MG63 (cell line): ENCODE measurements at places on chromosomes 6 and 20. TPM values are rescaled to one million over a fixed set of nuclear protein-coding genes. Genes with fewer than 3 reads are reported as not detected.

DNA sequence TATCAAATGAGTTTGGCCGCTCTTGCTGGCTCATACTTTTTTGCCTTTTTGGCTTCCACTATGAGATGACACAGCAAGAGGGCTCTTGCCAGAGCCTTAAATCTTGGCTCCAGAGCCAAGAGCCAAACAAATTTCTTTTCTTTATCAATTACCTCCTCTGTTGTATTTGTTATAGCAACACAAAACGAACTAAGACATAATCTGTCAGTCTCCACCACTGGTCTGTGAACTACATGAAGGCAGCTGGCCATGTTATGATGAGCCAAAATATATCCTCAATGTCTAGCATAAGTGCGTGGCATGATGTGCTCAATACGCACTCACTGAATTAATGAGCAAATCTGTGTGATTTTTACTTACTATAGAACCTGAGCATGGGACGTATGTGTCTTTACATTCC is 220.0 kb upstream of the ZNF217 start:
- peak; percentile 50 for DNase-seq

- no peak for DNase-seq
Observed at GRCh38 chr20:31607640-31608250, 2.7 kb downstream of the ID1 start.

The ADRM1 gene
- total RNA-seq = 264 and 328 TPM in 2 replicates

GRCh38 chr20:22611636-22612035 is 27.3 kb upstream of the FOXA2 start:
- no peak for DNase-seq

- DNase-seq = no peak
Observed at GRCh38 chr6:56550301-56550700, 92.4 kb downstream of the DST start.

DNA sequence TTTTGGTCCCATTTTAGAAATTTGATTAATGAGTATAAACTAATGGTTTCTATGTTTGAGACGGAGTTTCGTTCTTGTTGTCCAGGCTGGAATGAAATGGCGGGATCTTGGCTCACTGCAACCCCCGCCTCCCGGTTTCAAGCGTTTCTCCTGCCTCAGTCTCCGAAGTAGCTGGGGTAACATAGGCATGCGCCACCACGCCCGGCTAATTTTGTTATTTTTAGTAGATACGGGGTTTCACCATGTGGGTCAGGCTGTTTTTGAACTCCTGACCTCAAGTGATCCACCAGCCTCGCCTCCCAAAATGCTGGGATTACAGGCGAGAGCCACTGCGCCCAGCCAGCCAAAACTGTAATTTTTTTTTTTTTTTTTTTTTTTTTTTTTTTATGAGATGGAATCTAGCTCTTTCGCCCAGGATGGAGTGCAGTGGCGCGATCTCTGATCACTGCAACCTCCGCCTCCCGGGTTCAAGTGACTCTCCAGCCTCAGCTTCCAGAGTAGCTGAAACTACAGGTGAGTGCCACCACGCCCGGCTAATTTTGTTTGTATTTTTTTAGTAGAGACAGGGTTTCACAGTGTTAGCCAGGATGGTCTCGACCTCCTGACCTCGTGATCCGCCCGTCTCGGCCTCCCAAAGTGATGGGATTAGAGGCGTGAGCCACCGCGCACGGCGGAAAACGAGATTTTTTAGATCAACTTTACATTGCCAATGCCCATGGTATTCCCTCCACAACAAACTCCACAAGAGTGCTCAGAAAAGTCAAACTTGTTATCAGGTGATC is 127.8 kb downstream of the HFE start:
- no peak for DNase-seq

GRCh38 chr6:101397199-101397598 is 3.7 kb downstream of the GRIK2 start:
- DNase-seq = no peak

- DNase-seq = no peak
Observed at GRCh38 chr20:4788314-4788713, 66.6 kb downstream of the PRND start.

The POU5F1 gene
- 1.3 and 4.3 TPM in 2 replicates for total RNA-seq

GRCh38 chr6:48080227-48081009 is 30.6 kb downstream of the PTCHD4 start:
- no peak for DNase-seq

The HCRTR2 gene
- total RNA-seq = not detected in 2 replicates

The FAM209A gene
- total RNA-seq = not detected in 2 replicates

- DNase-seq = no peak
Observed at GRCh38 chr20:58810879-58811250, 39.8 kb downstream of the GNAS-AS1 start.

The PRKN gene
- total RNA-seq = 0.07 TPM in 1 of 2 replicates, not detected in the other

DNA sequence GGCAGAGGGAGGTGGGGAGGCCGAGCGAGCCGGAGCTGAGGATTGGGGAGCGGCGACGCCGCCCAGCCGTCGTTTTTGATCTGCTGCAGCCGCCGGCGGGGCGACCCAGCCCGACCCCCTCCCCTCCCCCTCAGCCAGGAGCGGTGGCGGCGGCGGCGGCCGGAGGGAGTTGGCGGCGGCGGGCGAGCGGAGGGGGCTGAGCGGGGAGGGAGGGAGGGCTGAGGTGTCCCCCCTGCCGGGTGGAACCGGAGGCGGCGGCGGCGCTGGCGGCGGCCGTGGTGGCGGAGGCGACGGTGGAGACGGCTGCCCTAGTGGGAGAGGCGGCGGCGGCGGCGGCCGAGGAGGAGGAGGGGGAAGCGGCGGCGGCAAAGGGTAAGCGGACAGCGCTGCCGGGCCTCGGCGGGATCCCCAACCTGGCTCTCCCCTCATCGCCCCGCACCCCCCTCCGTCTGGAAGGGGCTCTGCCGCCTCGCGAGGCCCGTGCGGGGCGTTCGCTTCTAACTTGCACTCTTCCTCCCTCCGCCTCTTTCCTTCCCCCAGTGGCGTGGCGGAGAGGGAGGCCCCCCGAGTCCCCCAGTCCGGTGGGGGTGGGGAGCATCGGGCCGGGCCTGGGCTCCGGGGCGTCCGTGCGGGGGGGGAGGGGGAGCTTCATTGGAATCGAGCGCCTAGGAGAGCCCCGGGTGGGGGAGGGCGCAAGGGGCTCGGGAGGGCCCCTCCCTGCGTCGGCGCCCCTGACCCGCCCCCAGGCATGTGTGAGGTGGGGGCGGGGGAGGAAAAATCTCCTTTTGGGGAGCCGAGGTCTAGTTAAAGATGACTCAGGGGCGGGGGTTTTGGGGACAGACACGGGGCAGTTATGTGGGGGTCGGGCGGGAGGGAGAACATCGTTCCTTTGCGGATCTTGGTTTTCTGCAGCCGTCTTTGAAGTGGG is at the start of gene TAB2:
Gene TAB2 (plus strand): TSS at position 69 of the 928 bp plus-strand sequence. CDS start 52,286 bp downstream, outside the sequence.
- peak; percentile 39 for DNase-seq

GRCh38 chr6:95882371-95882770 is 133.4 kb upstream of the FUT9 start:
- peak; percentile 5 for DNase-seq

The OR2H1 gene
- total RNA-seq = not detected in 2 replicates

GRCh38 chr20:7159903-7160302 is 392.4 kb downstream of the BMP2 start:
- no peak for DNase-seq

GRCh38 chr20:1811621-1812498 is 83.3 kb upstream of the SIRPA start:
- DNase-seq = no peak

The ASIP gene
- not detected in 2 replicates for total RNA-seq

GRCh38 chr6:23272536-23272935 is 703.2 kb downstream of the HDGFL1 start:
- no peak for DNase-seq

DNA sequence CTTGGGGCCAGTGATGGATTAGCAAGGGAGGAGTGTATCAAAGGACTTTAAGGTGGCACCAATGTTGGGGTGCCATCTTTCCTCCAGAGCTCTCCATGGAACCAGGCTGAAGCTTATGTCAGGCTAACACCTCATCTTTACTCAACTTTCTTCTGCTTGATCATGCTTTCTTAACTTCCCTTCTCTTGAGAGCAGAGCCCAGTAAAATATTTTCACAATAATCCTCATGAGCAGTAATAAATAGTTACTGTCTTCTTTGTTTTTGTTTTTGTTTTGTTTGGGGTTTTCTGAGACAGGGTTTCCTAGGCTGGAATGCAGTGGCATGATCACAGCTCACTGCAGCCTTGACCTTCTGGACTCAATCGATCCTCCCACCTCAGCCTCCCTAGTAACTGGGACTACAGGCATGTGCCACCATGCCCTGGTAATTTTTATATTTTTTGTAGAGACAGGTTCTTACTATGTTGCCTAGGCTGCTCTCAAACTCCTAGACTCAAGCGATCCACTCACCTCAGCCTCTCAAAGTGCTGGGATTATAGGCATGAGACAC is 127.9 kb upstream of the TOP1 start:
- DNase-seq = no peak

GRCh38 chr20:46898423-46898822 is 3.8 kb downstream of the EYA2 start:
- DNase-seq = no peak

The EYS gene
- not detected in 2 replicates for total RNA-seq

The CALHM5 gene
- 0.49 and 0.81 TPM in 2 replicates for total RNA-seq

GRCh38 chr6:79872303-79872702 is 75.0 kb downstream of the ELOVL4 start:
- DNase-seq = no peak

The MUCL3 gene
- total RNA-seq = not detected in 2 replicates

The SIRPB1 gene
- not detected in 2 replicates for total RNA-seq

DNA sequence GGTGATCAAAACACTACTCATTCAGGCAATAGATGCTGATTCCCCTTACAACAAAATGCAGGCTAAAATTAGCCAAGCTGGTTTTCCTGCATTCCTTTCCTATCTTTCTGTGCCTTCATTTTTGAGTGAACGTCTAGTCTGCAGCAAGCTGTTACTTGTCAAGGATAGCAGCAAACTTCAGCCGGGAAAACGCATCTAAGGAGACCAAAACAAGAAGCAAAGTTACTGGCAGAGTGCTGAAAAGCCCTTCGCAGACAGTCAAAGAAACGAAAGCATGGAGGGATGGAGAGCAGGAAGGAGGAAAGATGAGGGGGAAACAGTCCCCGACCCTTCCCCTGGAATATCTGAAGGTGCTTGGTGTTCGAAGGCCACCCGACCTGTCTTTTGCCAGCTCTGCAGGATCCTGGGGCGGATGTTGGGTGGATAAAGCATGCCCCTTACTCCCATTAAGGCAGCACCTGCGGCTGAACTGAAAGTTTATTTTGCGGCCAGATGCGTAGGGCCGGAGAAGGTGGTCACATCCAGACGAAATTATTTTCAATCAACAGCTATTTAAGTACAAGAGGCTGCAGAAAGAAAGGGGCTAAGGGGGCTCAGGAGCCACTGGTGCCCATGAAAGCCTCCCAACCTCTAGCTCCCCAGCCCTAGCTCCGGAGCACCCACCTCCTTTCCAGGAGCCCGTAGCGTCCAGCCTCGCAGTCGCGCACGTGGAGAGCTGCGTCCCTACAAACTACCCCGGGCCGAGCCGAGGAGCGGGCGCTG is 538 bp downstream of the FERMT1 start:
- DNase-seq = no peak

The CD83 gene
- total RNA-seq = 0.89 and 2.2 TPM in 2 replicates

GRCh38 chr6:1892716-1893115 is 283.0 kb downstream of the FOXC1 start:
- no peak for DNase-seq

- no peak for DNase-seq
Observed at GRCh38 chr20:51311636-51312479, 230.7 kb downstream of the NFATC2 start.

DNA sequence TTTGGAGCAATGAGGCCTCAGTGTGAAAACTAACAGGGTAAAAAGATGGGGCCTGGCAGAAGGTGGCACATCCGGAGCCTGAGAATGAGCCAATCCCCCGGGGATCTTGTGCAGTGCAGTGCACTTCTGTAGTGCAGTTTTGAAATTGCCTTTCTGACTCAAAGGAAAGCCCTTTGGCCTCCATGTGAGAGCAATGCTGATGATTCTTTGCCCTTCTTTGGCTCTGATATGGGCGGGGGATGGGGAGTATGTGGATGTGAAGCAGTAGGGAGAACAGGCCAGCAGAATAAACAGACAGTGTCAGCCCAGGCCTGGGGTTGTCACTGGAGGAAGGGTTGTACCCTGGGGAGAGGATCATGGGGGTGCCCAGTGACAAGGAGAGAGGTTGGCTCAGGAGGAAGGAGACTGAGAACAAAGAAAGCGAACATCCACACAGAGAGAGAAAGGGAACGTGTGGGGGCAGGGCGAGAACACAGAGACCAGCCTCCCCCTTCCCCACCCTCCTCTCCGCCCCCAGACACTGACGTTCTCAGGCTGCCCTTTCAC is 351.2 kb downstream of the CDC5L start:
- peak; percentile 93 for DNase-seq

DNA sequence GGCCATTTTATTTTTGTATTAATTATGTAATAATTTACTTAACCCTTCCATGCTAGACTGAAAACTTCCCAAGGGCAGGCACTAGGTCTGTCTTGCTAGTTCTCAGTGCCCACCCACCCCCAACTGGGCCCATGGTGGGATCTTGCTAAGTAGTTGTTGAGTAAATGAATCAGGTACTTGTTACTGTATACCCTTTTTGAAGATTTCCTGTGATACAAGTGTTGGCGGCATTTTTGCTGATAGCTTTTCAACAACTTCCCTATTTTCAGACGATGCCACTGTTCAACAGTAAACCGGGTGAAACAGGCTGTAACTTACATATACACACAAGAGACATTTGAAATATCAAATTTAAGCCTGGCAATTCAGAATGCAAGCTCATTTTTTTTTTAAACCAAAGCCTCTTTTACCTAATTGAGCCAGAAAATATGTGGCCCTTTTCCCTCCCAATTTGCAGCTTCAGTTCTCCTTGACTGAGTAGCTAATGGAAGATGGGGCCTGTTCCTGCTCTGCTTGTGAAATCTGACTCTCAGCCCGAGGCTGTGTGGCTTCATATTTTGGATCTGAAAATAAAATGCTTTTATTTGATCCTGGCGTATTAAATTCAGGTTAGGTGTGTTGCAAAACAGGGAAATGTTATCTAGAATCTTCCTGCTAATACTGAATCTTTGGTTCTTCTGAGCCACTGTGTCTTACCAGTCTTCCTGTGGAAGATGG is 288.3 kb downstream of the NRN1 start:
- DNase-seq = no peak

The MYBL2 gene
- 29.8 and 30.5 TPM in 2 replicates for total RNA-seq
